GDM1 (cell line): ENCODE measurements at places on chromosomes 5 and 9.

DNA sequence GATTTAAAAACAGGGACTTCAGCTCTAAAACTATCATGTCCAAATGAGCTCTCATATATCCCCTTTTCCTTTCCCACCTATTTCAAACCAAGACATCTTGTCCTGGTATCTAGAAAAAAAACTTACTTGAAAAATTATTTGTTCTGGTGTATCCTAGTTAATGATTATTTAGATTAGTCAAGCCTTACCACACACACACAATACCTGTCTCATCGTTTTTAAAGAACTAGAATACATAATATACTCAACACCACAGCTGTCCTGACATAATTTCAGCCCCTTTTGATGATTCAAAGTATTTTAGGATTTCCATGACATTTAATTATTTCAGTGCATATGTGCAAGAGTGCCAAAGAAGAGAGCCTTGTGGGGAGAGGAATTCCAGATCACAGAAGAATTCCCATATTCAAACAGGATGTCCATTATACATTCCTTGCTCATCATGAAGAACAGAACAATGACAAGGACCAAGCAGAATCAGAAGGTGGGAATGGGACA is 233.7 kb downstream of the SMARCA2 start:
- no peak for DNase-seq

- DNase-seq, result no peak
Measured at GRCh38 chr9:17476401-17476800, 102.5 kb upstream of the SH3GL2 start.

GRCh38 chr5:109825450-109825849 is 135.7 kb downstream of the MAN2A1 start:
- DNase-seq, result no peak

DNA sequence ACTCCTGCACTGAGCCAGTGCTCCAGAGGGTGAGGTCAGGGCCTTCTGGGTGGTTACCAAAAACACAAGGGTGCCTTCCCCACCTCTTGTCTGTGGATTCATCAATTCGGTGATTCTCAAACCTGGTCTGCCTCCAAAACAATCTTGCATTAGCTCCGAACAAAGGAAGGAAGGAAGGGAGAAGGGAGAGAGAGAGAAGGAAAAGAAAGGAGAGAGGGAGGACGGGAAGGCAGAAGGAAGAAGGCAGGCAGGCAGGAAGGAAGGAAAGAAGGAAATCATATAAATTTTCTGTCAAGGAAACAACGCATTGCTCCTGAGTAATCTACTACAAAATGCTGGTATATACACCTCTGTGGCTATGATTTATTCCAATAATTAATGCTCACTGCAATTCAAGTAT is 39.3 kb downstream of the MYO10 start:
- DNase-seq, result no peak

- DNase-seq, result no peak
Measured at GRCh38 chr5:137190031-137190430, 309.1 kb downstream of the SPOCK1 start.

GRCh38 chr9:16930578-16930977 is 60.1 kb upstream of the BNC2 start:
- DNase-seq, result no peak

DNA sequence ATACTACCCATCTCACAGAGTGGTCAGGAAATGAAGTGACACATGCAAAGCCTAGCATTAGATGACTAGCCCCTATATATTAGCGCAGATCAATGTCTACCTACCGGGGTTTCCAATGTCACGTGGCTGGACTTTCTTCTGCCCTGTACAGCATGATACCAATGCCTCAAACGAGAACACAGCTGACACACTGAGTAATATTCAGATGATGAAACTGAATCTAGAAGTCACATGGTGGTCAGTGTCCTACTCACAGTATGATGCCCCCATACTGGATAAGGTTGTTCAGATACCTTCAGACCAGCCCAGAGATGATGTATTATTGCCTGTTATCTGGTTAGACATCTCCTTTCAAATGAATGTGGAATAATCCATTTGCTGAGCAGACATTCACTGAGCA is 71.1 kb upstream of the FRRS1L start:
- no peak for DNase-seq
